Cortex of kidney (tissue), 1 donor: ENCODE measurements at places on chromosomes 13 and 19.

- DNase-seq, result no peak
These were observed 894.3 kb downstream of the DIAPH3 start for GRCh38 chr13:59269476-59269875.

DNA sequence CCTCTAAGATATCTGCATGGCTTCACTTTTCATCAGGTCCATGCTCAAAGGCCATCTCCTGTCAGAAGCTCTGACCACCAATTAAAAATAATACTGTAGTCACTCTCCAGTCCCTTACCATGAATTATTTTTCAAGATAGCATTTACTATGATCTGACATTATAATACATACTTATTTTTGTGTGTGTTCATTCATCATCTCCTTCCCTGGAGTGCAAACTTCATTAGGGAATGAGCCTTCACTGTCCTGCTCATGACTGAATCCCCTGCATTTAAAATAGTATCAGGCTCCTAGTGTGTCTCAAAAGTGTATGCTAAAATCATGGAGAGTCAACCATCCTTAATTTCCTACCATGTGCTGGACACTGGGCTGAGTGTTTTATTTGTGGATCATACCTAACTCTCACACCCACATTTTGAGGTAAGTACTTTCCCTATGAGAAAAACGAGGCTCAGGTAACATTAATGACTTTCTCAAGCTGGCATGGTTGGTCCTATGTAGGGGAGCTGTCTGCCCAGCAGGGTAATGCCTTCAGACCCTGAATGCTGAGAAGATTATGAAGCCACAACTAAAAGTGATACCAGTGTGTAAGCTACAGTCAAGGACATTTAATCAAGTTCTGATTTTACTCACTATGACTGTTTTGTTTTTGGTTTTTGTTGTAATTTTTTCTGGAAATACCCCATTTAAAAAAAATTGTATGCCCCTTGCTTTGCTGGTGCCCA lies 16.3 kb downstream of the PLA2G4C start:
- DNase-seq, result no peak

GRCh38 chr19:13302526-13303270 lies 152.5 kb downstream of the IER2 start:
- DNase-seq, result no peak

GRCh38 chr13:85314686-85315085 lies 484.5 kb downstream of the SLITRK6 start:
- DNase-seq, result no peak

GRCh38 chr13:41017159-41017558 lies 2.0 kb downstream of the ELF1 start:
- no peak for DNase-seq

DNA sequence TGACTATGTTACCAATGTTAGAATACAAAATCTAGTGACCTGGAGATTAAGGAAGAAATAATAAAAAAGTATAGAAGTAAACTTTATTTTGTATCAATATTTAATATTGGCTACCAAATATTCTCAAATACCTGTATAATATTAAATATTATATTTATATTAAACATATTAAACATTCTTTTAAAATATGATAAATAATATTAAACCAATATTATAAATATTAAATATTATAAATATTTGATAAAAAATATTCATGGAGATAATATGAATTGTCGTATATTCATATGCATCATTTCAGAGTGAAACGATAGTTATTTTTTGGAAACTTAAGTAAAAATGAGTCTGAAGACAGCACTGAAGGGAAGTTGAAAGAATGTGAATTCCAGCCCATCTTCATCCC lies 571.2 kb upstream of the KLF12 start:
- no peak for DNase-seq

- DNase-seq, result no peak
These were observed 5.6 kb downstream of the KMT5C start for GRCh38 chr19:55345101-55345817.

DNA sequence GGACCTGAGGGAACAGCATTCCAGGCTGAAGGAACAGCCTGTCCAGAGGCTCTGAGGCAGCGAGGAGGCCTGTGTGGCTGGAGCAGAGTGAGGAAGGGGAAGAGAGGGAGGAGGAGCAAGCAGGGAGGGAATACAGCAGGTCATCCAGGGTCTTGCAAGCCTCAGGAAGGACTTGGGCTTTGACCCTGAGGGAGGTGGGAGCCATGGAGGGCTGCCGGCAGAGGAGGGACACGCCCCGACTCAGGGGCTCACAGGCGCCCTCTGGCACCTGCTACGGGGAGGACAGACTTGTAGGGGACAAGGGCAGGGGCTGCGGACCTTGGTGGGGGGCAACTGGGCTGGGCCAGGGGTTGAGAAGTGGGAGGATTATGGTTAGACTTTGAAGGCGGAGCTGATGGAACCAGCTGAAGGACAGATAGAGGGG lies 4.7 kb downstream of the TINCR start:
- DNase-seq, result no peak

- DNase-seq, result no peak
These were observed 55.2 kb downstream of the ATP7B start for GRCh38 chr13:51955816-51956603.

GRCh38 chr19:12896460-12896859 lies 5.5 kb downstream of the GCDH start:
- no peak for DNase-seq

- DNase-seq, result no peak
These were observed 11.0 kb downstream of the TSHZ3 start for GRCh38 chr19:31338069-31338776.

DNA sequence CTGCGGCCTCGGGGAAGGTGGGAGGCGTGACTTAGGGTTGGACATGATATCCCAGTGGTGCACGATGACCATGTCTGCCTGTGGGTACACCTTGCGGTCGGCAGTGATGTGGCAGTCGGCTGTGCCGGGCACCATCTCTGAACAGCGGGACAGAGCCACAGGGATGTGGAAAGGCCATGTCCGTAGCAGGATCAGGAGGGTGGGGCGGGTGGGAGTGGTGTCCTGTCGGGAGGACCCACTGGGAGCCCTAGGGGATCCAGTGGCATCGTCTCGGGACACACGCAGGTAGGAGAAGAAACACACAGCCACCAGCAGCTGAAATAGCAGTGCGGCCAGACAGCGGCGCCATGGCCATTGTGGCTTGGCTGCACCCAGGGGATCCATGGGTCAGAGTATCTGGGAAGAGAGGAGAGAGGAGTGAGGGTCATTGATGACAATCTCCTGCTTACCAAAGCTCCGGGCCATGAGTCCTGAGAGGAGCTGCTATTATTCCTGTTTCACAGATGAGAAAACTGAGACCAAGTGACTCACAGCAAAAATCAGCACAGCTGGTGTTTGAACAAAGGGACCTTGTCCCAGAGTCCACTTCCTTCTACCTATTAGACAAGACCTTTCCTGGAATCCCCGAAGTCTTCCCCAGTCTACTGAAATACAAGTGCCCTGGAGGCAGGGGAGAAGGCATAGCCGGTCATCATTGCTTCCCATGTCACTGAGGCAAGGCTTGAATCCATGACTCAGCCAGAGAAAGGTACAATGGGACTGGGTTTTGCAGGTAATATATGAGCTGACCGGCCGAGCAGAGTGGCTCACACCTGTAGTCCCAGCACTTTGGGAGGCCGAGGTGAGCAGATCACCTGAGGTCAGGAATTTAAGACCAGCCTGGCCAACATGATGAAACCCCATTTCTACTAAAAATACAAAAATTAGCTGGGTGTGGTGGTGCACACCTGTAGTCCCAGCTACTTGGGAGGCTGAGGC lies 5.2 kb upstream of the FUT6 start:
- DNase-seq, result no peak

DNA sequence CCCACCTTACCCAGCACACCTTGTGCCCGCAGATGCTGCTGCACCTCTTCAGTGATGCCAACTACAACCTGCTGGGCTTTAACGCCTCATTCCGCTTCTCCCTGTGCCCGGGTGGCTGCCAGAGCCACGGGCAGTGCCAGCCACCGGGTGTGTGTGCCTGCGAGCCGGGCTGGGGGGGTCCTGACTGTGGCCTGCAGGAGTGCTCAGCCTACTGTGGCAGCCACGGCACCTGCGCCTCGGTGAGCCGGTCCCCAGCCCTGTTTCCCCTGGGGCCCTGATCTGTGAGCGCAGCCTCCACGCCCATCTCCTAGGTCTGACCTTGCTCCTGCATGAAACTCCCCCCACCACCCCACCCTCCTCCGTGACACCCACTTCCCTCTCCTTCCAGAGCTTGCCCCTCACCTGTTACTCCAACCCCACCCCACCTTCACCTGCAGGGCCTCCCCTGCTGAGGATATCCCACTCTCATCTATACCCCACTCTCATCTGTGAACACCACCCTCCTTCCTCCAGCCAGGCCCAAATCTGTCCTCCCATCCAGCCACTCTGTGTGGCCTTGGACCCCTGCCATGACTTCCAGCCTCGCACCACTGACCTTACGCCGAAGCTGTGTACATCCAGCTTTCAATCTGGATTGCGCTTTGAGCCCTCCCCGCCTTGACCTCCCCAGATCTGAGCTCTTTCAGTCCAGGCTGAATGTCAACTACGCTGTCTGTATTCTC lies 8.7 kb downstream of the MEGF8 start:
- no peak for DNase-seq

DNA sequence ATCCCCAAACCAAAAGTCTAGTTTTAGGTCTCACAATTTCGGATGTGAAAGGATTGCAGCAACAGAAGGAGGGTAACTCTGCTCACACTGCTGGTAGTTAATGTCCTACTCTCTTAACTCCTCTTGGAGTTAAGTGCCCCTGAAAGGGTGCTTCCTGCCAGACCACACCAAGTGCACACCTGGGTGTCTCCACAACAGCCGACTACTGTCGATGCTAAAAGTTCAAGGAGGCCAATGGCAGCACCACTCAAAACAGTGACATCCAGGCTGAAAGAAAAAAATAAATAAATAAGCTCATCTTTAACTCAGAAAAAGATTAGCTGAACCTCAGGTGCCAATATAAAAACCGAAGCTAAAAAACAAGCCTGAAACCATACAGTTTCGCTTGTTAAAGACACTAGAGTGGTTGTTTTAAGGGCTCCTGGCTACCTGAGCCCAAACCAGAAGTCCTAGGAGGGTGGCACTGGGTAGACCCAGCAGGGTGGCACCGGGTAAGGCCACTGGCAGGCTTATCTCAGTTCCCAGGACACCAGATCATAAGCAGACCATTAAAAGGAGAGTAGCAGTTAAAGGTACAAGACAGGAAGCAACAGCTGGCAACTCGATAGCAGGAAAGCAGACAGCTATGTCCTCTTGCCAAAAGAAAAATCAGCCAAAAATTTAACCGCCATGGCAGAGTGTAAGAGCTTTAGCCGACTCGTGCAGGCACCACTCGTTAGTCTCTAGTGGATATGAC lies 39.3 kb downstream of the BRD4 start:
- DNase-seq, result no peak

GRCh38 chr13:106794117-106794516 lies 226.2 kb upstream of the ARGLU1 start:
- no peak for DNase-seq

- DNase-seq, result no peak
These were observed 184.9 kb downstream of the PTPRS start for GRCh38 chr19:5155586-5156210.

DNA sequence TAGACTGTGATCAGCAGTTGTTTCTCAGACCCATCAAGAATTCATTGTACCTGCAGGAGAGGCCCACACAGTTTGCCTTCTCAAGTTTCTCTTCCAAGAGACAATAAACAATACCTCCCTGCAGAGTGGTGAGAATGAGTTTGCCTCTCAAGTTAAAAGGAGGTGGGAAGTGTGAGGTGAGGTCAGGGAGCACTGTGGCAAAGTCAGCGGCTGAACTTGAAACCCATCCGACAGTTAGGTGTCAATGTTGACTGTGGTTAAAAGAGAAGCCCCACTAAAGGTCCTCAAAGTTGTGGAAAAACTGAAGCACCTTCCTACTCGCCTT lies 72.9 kb upstream of the TSC22D1 start:
- no peak for DNase-seq

GRCh38 chr13:112001571-112001970 lies 65.4 kb upstream of the SOX1 start:
- DNase-seq, result no peak

- DNase-seq, result no peak
These were observed 1504.5 kb upstream of the PCDH20 start for GRCh38 chr13:62920159-62920558.

- no peak for DNase-seq
These were observed 10.2 kb downstream of the ENOX1 start for GRCh38 chr13:43776501-43777079.

- DNase-seq, result no peak
These were observed 176.9 kb downstream of the SHISA2 start for GRCh38 chr13:25874907-25875306.

- no peak for DNase-seq
These were observed 7.2 kb upstream of the CEACAM8 start for GRCh38 chr19:42601811-42602443.

GRCh38 chr19:17888260-17888659 lies 16.5 kb downstream of the SLC5A5 start:
- no peak for DNase-seq

DNA sequence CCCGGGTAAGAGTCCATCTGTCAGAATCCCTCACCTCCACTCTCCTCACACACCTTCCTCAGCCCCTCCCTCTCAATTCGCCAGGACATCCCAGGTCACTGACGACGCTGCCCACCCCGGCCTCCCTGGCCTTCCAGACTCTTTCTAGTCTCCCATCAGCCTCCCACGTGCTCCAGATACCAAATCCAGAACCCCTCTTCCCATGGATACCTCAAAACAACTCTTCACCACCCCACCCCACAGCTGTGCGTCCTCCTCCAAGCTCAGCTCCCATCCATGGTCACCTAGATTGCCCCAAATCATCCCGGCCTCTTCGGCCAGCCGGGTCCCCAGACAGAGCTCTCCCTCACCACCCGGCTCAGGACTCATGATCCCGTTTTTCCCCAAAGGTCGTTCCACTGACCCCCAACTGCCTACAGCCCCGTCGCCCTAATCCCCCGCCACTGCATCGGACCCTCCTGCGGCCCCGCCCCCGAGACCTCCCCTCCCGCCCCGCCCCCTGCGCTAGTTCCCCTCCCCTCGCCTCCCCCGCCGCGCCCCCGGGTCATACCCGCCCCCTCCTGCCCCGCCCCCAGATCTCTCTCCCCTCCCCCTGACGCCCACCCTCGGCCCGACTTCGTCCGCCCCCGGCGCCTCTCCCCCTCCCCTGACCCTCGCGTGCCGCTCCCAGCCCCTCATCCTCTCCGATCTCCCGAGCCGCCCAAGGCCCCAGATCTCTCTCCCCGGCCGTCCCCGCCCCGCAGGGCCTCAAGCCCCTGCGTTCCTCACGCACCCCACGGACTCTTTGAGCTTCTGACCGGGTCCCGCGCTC lies 546 bp downstream of the UBXN6 start:
- no peak for DNase-seq

- DNase-seq, result no peak
These were observed 24.4 kb downstream of the SLC25A15 start for GRCh38 chr13:40813667-40814454.

DNA sequence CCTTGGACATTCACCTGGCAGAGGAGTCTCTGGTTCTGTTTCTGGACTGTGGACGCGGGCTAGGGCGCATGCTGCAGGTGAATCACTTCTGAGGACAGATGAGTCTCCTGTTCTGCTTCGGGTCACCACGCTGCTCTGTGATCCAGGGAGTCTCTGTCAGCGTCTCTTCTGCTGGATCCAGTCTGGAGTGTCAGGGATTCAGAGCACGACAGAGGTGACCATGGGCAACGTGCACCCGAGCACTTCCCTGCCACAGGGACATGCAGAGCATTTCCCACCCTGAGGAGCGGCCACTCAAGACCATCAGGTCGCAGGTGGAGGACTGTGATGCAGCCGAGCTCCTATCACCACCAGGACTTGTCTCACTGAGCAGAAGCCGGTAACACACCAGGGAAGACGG lies 24.4 kb upstream of the LILRA2 start:
- no peak for DNase-seq
